ENCODE measurements at places on chromosomes 4 and X.
A peak's percentile ranks its signal among the peaks of the same experiment; 100 is the strongest.

GRCh38 chr4:164731827-164732474 is 22.0 kb upstream of the SMIM31 start:
- DNase-seq, result peak; percentile 64

DNA sequence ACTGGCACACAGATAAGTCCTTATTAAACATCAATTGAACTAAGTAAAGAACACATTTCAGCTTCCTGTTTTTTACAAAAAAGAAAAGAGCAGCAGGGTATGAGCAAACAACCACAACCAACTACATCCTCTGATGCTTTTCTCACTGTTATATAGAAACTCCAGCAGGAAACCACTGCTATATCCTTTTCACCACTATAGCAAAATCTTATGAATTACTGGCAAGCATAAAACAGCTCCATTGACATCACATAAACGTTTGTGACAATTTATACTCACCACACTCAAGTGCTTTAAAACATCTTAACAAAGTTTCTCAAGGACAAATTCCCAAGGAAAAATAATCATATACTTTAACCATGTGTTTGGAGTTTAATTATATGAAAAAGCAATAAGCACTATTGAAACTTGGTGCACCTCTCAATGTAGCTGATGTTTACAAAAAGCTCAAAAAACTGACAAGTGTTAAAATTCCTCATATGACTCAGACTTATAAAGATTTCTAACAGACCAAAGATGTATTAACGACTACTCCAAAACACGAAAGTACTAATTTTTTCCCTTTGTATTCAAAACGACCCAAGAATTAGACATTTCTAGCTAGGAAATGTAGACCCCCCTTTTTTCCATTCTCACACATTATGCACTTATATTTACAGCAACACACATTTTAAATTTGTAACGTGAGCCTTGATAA is 12.9 kb downstream of the GPRIN3 start:
- peak; percentile 25 for DNase-seq

GRCh38 chrX:857376-857775 is 226.8 kb downstream of the SHOX start:
- DNase-seq, result no peak

DNA sequence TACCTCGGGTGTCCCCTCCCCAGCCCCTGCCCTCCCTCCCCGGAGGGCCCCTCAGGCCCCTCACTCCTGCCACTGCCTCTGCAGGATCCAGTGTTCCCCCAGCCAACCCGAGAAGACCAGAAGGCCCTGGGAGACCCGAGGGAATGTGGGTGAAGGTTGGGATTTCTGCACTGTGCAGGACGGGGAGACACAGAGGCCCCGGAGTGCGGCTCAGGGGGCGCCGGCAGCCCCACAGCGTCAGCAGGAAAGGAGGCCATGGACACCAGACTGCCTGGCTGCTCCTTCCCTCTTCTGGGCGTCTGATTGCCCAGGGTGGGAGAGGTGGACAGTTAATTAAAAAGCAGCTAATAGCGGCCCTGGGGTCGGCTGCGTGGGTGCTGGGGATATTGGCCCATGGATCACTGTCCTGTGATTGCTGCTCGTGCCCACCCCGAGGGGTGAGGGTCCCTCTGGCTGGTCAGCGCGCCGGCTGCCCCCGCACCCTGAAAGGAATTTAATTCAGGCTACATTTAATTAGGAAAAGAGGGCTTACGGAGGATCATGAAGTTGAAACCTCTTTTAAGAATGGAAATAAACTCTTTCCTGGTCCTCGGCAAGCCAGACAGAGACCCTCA is 57.8 kb upstream of the NKX1-1 start:
- DNase-seq, result no peak

GRCh38 chr4:105122350-105122749 is 24.3 kb upstream of the TET2 start:
- no peak for DNase-seq

DNA sequence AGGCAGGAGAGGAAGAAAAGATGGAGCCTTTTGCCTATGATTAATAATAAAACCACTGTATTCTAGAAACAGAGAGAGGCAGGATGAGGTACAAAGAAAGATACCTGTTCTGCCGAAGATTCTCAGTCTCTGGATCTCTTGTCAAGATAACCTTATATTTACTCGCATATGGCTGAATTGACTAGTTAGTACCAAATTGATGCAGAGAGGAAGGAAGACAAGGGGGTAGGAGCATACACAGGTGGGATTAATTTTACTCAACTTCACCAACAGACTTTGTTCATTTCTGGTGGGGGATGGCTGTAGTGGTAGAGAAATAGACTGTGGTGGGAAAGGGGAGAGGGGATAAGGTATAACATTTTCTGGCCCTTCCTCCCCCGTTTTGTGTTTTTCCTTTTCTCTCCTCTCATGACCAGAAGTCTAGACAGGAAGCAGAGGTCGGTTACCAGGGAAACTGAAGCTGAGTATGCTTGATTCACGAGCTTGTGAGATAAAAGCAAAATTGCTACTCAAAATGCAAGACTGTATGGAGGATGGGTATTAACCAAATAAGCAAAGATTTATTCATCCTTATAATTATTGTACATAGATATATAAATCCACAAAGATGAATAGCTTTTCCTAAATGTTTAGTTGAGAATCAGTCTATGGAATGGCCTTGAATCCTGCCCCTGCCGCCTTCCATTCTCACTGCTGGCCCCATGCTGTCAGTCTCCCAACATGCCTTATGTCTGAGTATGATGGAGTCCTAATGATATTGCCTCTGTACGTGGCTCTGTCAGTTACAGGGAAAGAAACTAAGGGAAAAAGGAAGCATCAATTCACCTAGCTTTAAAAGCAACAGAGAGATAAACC is 17.8 kb upstream of the PAGE2B start:
- DNase-seq, result peak; percentile 33
